ENCODE measurements at places on chromosomes 6 and 20. TPM values are rescaled to one million over a fixed set of nuclear protein-coding genes. Genes with fewer than 3 reads are reported as not detected.

The KIAA1755 gene
- 0.07 TPM for total RNA-seq

- no peak for DNase-seq
These were observed 8.7 kb downstream of the NCOA5 start for GRCh38 chr20:46081074-46081473.

- DNase-seq = no peak
These were observed 126.5 kb downstream of the REV3L start for GRCh38 chr6:111356551-111356950.

DNA sequence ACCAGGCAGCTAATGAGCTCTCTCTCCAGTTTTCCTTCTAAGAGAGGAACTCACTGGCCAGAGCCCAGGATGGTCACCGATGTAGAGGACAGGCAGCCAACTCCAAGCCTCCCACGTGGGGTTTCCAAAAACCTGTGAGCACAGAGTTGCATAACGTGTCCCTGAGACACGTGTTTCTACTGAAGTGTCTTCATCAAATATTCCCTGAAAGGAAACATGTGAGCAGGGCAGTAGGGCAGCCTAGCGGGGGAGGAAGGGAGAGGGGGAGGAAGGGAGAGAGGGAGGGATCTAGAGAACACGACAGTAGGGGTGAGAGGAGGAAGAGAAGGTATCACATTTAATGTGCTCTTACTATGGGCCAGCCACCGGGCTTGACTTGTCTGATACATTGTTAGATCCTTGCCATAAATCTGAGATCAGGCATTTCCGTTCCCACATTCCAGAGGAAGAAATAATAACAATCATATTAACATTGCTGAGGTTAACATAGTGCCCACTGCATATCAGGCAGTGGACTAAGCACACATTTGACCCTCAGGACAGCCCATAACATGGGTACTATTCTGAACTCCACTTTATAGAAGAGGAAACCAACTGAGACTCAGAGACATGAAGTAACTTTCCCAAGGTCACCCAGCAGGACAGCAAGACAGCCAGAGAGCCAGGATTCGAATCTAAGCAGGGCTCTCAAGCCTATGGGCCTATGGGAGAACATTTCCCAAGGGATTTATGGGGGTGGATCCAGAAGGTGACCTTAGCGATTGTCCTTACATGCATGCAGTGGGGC lies 4.5 kb upstream of the SYS1 start:
- DNase-seq = peak; percentile 87

DNA sequence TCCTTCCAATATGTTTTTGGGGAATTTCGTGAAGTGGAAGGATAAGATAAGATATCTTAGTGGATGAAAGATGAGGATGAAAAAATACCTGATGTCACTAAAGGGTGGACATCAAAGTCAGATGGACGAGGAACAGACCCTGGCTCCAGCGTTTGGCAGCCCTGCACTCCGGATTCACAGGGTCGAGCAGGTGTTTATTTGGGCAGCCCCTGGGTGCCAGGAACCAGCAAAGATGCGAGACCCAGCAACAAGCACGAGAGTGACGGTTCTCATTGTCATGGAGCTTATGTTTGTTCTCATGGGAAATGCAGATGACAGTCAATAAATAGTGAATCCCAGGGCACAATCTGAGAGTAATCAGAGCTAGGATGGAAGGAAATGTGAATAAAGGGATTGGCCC lies 131.1 kb downstream of the PHACTR3 start:
- DNase-seq = no peak

DNA sequence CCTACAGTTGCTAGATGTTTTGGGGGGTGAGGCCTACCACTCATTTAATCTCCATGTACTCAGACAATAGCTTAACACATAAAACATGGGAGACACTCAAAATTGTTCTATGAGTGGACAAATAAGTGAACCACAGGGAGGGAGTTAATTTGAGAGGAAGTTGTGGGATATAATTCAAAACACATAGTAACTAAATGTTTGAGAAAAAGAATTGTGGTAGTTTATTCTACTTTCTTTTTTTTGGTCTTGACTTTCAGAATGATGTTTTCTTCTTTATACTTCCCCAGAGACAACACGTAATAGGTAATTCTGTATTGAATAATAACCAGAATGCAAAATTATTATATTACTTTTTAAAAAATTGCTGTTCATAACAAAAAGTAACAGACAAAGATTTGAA lies 453.8 kb downstream of the RFPL4B start:
- no peak for DNase-seq
